Endothelial cell of umbilical vein (primary cell): ENCODE measurements at places on chromosomes 7 and 10. TPM values are rescaled to one million over a fixed set of nuclear protein-coding genes. Genes with fewer than 3 reads are reported as not detected.

Gene C10orf88
- polyA plus RNA-seq = 2.5 and 3.6 TPM in 2 replicates

DNA sequence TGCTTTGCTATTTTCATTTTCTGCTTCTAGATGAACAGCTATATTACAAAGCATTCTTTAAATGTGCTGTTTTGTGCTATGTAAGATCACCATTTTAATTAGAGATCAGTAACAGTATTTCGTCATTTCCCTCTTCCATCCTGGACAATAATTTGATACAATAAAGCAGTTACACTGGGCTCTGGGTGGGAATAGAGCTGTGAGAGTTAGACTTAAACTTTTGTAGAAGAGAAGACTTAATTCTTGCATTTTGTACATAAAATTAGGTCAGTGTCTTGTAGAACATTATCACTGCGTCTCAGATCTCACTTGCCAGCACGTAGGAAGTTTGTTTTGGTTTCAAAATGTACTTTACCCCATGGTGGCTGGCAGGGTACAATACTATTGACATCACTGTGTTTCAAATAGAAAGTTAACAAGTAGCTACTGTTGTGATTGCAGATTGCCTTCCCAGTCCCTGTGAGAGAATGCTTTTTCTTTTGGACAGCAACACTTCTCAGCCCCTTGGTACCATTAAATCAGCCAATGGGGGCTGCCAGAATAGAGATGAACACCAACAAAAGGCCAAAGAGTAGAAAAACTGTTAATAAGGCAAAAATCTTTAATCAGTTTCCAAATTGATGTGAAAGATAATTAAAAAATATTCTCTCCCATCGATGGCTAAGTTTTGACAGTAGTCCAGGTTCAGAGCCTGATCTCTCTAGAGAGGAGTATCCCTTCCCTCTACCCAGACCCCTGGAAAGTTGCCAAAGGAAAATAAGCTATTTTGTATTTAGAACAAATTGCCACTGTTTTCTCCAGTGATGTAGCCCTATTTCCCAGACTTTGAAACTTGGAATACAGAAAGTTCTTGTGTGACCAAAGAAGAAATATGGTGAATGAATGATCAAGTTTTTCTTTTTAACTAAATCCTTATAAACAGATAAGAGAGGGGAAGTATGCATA is 35.1 kb downstream of the SMNDC1 start:
- no peak for DNase-seq

Gene ATRNL1
- polyA plus RNA-seq = not detected in 2 replicates

Gene MYL10
- not detected in 2 replicates for polyA plus RNA-seq

DNA sequence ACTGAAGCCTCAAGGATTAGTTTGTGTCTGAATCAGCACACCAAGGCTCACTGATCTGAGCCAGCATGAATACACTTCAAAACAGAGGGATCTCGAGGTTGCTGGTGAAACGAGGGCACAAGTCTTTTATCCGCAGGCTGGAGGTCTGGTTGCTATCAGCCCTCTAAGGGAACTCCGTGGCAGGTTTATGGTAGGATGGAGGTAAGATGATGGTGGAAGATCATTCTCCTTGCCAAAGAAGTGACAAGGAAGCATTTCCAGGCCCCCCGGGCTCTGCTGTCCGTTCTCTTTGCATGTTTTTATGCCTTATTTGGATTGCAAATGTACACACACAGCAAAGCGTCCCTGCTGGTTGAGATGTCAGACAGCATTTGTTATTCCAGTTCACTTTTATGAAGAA is 268.3 kb downstream of the ARHGAP12 start:
- DNase-seq = no peak

Gene ANKRD16
- polyA plus RNA-seq = 8.0 and 9.4 TPM in 2 replicates

Gene CUTC
- 14.4 and 23.1 TPM in 2 replicates for polyA plus RNA-seq

GRCh38 chr7:2450198-2451107 is 25.7 kb downstream of the GRIFIN start:
- DNase-seq = no peak

- DNase-seq = peak; percentile 58
Measured at GRCh38 chr7:24572393-24572996, 757 bp upstream of the PALS2 start.

DNA sequence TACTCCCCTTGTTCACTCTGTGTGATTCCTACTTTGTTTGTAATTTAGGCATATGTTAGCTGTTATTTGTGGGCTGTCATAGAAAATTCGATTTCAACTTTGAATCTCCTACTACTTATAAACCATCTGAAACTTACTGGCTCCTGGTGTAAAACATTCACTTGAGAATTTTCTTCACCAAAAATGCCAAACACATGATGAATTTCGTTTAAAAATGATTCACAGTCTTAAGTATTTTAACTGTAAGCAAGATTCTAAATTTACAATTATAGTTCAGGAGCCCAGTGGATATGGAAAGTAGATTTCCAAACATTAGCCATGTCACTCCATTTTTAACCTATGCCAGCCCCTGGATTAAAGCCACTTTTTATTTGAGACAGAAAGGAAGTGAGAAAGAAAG is 3.1 kb downstream of the CPED1 start:
- no peak for DNase-seq

DNA sequence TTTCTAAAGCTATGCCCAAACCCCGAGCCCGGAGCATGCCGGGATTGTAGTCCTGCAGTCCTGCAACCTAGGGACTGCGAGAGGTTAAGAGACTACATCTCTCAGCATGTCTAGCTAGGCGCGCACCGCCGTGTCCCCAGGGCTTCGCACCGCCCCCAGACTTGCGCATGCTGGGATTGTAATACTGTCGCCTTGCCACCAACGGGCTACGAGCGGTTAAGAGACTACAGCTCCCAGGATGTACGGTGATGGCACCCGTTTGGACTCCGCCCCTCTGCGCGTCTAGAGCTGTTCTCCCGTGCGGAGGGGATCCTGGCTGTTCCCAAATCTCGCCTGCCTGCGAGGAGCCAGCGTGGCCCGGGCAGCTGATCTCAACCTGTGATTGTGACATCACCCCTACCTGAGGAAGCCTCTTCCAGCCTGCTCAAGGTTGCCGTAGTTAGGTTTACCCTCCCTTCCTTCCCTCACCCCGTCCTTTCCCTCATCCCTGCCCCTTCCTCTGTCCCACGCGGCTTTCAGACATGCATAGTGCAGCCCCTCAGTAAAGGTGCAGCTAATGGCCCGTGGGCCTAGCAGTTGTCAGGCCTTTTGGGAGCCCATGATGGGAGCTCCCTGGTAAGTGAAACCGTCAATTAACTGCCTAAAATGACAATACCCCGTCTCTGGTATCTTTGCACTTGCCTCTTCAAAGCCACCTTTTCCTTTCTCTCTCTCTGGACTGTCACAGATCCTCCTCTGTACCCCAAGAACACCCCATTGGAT is 6.3 kb upstream of the ZNF736 start:
- DNase-seq = peak; percentile 2

- DNase-seq = peak; percentile 41
Measured at GRCh38 chr10:62610649-62611229, 193.8 kb upstream of the ADO start.

GRCh38 chr10:66095610-66096009 is 830.2 kb upstream of the LRRTM3 start:
- DNase-seq = no peak

Gene CUBN
- polyA plus RNA-seq = 3.6 and 4.6 TPM in 2 replicates

- no peak for DNase-seq
Measured at GRCh38 chr7:120995654-120996053, 7.1 kb downstream of the CPED1 start.

GRCh38 chr7:739455-739982 is 12.4 kb upstream of the PRKAR1B start:
- DNase-seq = no peak

DNA sequence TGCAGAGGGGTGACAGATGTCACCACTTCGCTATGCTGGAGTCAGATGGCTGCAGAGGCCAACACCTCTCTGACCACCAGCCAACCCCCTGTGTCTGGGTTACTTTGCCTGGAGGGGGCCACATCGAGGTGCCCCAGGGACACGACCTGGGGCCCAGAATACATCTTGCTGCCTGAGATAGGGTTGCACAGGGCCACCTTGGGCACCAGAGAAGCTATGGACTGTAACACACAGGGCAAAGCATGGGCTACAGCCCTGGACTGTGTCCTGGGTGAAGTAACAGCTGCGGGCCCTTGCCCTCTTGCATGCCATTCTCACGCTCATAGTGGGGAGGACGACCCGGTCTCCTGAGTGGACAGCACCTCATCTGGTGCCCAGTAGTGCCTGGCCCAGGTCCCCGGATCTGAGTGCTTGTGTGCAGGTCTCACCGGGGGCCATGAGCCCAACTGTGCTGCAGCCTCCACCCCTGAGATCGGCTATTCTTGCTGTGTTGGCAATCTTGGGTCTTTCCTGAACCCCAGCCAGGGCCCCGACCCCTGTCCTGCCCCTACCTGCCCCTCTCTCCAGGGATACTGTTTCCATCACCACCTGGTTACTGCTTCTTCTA is 115.2 kb upstream of the GDF10 start:
- DNase-seq = no peak

Gene ZSWIM8
- polyA plus RNA-seq = 230 and 372 TPM in 2 replicates

Gene GNAT3
- not detected in 2 replicates for polyA plus RNA-seq

Gene CRHR2
- not detected in 2 replicates for polyA plus RNA-seq

GRCh38 chr10:63673246-63673645 is 152.0 kb downstream of the REEP3 start:
- no peak for DNase-seq

DNA sequence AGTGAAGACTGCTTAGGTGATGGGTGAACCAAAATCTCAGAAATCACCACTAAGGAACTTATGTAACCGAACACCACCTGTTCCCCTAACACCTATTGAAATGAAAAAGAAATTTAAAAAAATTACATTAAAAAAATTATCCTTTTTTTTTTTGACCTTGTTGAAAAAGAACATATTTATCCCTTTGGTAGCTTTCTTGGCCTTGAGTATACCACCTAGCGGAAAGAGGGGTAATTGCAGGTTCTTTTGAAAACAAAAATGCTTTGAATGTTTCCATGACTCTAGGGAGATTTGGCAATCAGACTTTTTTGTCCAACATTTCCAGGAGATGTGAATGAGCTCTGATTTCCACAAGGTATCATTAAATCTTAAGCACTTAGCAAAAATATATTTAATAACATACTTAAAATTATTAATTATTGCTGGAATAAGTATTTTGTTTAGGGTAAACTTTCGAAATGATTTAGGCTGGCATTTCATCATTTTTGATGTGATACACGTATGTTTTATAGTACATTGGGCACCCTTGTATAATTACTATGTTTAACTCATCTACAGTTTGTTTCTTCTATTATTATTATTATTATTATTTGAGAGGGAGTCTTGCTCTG is 47.0 kb upstream of the ELMO1 start:
- peak; percentile 52 for DNase-seq

GRCh38 chr7:99132595-99133321 is 11.2 kb downstream of the SMURF1 start:
- DNase-seq = no peak

Gene STEAP1
- polyA plus RNA-seq = 23.6 and 35.0 TPM in 2 replicates

- no peak for DNase-seq
Measured at GRCh38 chr10:29723726-29724125, 89.0 kb upstream of the SVIL start.
